Stimulated activated naive CD4-positive, alpha-beta T cell treated with Interleukin-2 at 50 U/mL for 16 hours (primary cell): ENCODE measurements at places on chromosomes 6 and 20.

- DNase-seq, result no peak
These were observed 21.6 kb downstream of the SASH1 start for GRCh38 chr6:148364056-148364824.

- DNase-seq, result no peak
These were observed 326.9 kb downstream of the PACRG start for GRCh38 chr6:163054641-163055040.

DNA sequence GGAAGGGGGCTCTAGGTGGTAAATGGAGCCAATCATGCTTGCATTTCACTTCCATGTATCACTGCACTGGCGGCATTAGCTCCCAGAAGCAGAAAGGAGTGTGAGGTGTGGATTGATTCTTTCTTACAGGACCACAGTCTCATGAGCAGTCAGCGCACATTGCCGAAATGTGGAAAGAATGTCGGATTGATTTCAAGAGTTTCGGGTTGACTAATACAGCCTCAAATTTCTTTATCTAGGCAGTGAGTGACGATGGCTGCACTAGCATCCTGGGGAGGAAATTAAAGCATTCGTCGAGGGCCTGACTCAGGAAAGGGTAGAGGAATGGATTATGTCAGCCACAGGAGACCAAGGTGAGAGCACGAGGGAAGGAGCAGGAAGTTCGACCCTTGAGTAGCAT lies 222.8 kb upstream of the CDYL start:
- DNase-seq, result no peak

DNA sequence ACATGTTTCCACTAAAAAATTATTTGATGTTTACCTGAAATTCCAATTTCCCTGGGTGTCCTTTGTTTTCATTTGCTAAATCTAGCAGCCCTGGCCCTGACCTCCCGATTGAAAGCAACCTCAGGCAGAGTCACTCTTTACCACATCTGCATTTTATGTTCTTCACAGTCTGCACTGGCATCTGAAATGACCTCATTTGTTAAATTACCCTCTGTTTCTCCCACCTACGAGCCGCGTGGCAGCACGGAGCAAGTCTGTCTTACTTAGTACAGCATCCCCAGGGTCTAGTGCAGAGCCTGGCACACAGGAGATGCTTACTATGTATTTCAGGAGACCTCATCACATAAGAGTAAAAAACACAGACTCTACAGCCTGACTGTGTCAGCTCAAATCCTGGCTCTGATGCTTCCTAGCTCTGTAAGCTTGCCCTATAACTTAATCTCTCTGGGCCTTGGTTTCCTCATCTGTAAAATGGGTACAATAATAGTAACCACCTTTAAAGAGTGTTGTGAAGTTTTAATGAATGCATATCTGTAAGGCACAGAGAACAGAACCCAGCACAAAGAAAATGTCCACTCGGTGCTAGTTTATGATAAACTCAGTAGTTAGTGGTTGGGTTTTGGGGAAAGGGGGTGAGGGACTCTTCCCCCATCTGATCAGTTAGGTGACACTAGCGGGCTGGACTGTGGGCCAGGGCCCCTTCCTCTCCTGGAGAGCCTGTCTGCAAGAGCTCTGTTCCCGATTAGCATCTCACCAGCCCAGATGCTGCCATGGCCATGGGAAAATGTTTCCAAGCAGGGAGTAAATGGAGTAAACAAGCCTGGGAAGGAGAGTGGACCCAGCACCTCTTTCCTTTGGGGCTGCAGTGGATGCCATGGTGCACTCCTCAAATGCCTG lies 88.2 kb downstream of the PREX1 start:
- peak; percentile 60 for DNase-seq

GRCh38 chr20:12067686-12068085 lies 150.0 kb downstream of the BTBD3 start:
- no peak for DNase-seq

DNA sequence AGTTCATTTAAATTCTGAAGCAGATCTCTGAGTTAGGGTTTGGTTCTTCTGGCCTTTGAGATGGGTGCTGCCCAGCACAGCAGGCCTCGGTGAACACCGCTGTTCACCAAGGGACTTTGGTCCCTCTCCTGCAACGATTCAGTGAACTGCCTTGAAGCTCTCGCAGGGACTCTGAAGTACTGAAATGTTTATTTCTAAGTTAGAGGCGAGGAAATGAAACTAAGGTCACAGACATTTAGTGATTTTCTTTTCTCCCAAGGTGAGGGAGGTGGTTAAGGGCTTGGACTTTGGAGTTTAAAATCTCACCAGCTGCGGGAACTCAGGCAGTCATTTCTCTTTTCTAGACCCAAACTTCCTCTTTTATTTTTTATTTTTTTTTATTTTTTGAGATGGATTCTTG lies 26.2 kb downstream of the E2F3 start:
- no peak for DNase-seq

- no peak for DNase-seq
These were observed 148.3 kb upstream of the IMPG1 start for GRCh38 chr6:76220805-76221204.

GRCh38 chr6:107083047-107083768 lies 32.1 kb downstream of the BEND3 start:
- no peak for DNase-seq

DNA sequence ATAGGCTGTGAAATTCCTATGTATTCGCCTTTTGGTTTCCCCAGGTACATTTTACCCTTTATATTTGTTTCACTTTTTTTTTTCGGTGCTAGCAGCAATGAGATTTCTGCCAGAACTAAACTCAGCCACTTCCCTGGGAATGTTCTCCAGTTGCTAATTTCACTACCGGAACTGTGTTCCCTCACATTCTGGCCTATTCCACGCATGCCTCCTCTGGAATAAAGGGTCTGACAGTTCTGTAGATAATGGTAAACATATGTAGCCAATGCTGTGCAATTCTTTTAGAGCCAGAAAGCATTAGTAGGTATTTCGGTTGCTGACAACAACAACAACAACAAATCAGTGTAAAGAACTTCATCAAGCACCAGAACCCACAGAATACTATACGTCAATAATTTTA lies 96.1 kb upstream of the TBX18 start:
- DNase-seq, result no peak

GRCh38 chr20:58702161-58702510 lies 9.5 kb downstream of the NPEPL1 start:
- DNase-seq, result no peak

- DNase-seq, result no peak
These were observed 705.9 kb downstream of the PTPRT start for GRCh38 chr20:42483730-42484303.

GRCh38 chr6:88473589-88473988 lies 307.4 kb upstream of the CNR1 start:
- no peak for DNase-seq

DNA sequence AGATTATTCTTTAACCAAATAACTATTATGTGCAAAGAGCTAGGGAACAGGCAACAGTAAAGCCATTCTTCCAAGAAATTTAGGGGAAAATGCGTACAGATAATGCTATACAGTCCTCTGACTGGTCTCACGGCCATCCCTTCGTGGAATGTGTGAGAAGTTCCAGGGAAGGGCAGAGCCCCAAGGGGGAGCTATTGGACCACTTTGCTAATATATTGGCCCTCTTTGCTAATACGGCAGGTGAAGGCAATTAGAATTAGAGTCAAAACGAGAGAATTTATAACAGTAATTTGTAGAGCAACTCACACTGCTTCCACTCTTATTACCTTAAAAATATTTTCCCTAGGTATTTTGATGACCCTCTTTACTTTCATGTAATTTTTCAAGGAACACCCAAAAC lies 140.4 kb downstream of the IMPG1 start:
- no peak for DNase-seq

- DNase-seq, result no peak
These were observed 20.1 kb downstream of the SRC start for GRCh38 chr20:37365760-37366638.

- DNase-seq, result no peak
These were observed 12.9 kb downstream of the SLC9A8 start for GRCh38 chr20:49825521-49826033.
